Trophoblast cell (in vitro differentiated cells and primary cell): ENCODE measurements at places on chromosomes 13 and 19.

GRCh38 chr13:50152655-50153309 lies 137.5 kb downstream of the KCNRG start:
- no peak overlapping the region for H3K4me3 ChIP-seq
- no peak overlapping the region for H3K27ac ChIP-seq

DNA sequence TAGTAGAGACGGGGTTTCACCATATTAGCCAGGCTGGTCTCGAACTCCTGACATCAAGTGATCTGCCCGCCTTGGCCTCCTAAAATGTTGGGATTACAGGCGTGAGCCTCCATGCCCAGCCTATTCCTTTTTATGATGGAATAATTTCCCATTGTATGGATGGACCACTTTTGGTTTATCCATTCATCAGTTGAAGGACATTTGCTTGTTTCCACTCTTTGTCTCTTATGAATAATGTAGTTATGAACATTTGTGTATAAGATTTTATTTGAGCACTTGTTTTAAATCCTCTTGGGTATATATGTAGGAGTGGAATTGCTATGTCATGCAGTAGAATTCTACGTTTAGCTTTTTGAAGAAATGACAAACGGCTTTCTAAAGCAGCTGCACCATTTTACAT lies 23.3 kb downstream of the FBXO27 start:
- no peak overlapping the region for H3K4me3 ChIP-seq
- no peak for DNase-seq

DNA sequence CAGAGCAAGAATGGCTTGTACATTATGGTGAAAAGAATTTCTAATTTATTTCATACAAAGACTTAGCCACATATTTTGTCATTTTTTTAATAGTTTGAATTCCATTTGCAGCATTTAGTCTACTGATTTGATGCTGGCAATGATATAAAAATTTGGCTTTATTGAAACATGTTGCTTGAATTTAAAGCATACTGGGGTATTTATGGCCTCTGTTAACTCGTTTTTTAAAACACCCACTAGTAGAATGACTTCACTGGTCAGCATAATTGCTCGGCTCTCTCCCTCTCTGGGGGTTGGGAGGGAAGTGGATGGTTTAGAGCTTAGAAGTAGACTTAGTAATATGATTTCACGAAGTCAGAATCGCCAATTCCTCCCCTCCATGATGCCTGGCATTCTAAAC lies 354.9 kb upstream of the HTR2A start:
- no peak overlapping the region for H3K27ac ChIP-seq
- H3K4me1 ChIP-seq, result no peaks in the 10 kb centered on the region
- no peaks in the 10 kb centered on the region for H3K36me3 ChIP-seq
- H3K4me3 ChIP-seq, result no peak overlapping the region

GRCh38 chr19:1847684-1848398 lies 442 bp downstream of the REXO1 start:
- H3K27ac ChIP-seq, result peak overlapping the region; percentile 100
- no peak for DNase-seq
- no peaks in the 10 kb centered on the region for H3K27me3 ChIP-seq
- peaks cover 7% of the 10 kb centered on the region for H3K4me1 ChIP-seq
- peak overlapping the region; percentile 96 for H3K4me3 ChIP-seq
- peaks cover 11% of the 10 kb centered on the region for H3K36me3 ChIP-seq

DNA sequence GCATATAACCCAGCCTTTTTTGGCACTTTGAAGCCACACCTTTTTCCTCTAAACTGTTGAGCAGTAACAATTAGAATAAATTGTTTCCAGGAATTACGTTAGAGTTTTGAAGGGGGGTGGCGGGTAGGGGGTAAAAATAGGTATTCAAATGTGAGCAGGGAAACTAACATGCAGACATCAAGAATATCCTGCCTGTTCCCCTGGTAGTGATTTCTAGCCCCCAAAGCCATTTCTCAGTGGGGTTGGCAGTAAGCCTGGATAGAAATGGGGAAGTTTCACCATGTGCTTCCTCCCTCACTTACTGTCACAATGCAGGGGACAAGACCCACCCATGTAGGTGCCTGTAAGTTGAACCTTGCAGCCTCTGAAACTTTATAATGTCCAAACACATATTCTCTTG lies 3.8 kb downstream of the DOCK9 start:
- peaks cover 35% of the 10 kb centered on the region for H3K4me1 ChIP-seq
- H3K4me3 ChIP-seq, result no peak overlapping the region
- no peak overlapping the region for H3K27ac ChIP-seq
- DNase-seq, result no peak
- no peaks in the 10 kb centered on the region for H3K36me3 ChIP-seq
- H3K27me3 ChIP-seq, result no peaks in the 10 kb centered on the region

- H3K27ac ChIP-seq, result no peak overlapping the region
- no peak overlapping the region for H3K4me3 ChIP-seq
- H3K36me3 ChIP-seq, result no peaks in the 10 kb centered on the region
- no peaks in the 10 kb centered on the region for H3K4me1 ChIP-seq
- H3K27me3 ChIP-seq, result no peaks in the 10 kb centered on the region
Measured at GRCh38 chr13:70191034-70191433, 82.8 kb upstream of the KLHL1 start.

- H3K27ac ChIP-seq, result no peak overlapping the region
- H3K36me3 ChIP-seq, result no peaks in the 10 kb centered on the region
- peaks cover 9% of the 10 kb centered on the region for H3K4me1 ChIP-seq
- peaks cover 52% of the 10 kb centered on the region for H3K27me3 ChIP-seq
- no peak overlapping the region for H3K4me3 ChIP-seq
Measured at GRCh38 chr19:17950310-17951156, 16.4 kb upstream of the KCNN1 start.

DNA sequence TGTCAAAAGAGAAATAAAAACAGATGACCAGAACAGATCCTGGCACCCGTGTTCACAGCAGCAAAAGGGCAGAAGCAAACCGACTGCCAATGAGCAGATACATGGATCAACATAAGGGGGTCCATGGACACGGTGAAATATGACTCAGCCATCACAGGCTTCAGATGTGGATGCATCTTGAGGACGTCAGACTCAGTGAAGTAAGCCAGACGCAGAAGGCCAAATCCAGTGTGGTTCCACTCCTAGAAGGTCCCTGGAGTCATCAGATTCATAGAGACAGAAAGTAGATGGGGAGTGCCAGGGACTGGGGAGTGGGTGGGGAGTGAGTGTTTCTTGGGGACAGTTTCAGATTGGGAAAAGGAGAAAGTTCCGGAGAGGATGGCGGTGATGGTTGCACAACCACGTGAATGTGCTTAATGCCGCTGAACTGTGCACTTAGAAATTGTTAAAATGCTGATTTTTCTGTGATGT lies 28.8 kb upstream of the SEMA6B start:
- no peak overlapping the region for H3K4me3 ChIP-seq
- peak; percentile 50 for DNase-seq
- peaks cover 4% of the 10 kb centered on the region for H3K4me1 ChIP-seq

DNA sequence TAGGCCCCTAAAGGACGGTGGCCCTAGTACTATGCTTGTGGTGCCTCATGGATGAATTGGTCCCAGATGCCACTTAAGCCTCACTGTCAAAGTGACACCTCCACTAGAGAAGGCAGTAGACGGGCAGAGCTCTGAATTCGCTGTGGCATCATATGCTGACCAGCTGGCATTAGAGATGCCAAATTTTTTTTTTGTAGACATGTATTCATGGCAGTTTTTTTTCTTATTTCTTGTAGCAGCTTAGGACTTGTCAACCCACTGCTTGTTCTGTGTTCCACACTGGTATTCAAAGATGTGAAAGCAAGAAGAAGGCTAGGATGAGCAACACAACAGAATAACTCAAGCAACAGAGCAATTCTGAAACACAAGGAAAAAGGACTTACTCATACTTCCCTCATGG lies 212.5 kb downstream of the DLEU7 start:
- no peaks in the 10 kb centered on the region for H3K27me3 ChIP-seq
- H3K36me3 ChIP-seq, result no peaks in the 10 kb centered on the region
- H3K4me1 ChIP-seq, result peaks cover under 1% of the 10 kb centered on the region
- no peak for DNase-seq
- H3K27ac ChIP-seq, result no peak overlapping the region
- no peak overlapping the region for H3K4me3 ChIP-seq

- no peak overlapping the region for H3K4me3 ChIP-seq
- H3K36me3 ChIP-seq, result no peaks in the 10 kb centered on the region
- no peak overlapping the region for H3K27ac ChIP-seq
- H3K4me1 ChIP-seq, result no peaks in the 10 kb centered on the region
Measured at GRCh38 chr13:21517576-21517975, 58.5 kb upstream of the ZDHHC20 start.

- no peak overlapping the region for H3K4me3 ChIP-seq
- no peak overlapping the region for H3K27ac ChIP-seq
- H3K27me3 ChIP-seq, result no peaks in the 10 kb centered on the region
- no peaks in the 10 kb centered on the region for H3K36me3 ChIP-seq
- no peak for DNase-seq
- H3K4me1 ChIP-seq, result no peaks in the 10 kb centered on the region
Measured at GRCh38 chr13:54175466-54175865, 1146.9 kb downstream of the OLFM4 start.

- H3K36me3 ChIP-seq, result no peaks in the 10 kb centered on the region
- no peak overlapping the region for H3K4me3 ChIP-seq
- DNase-seq, result peak; percentile 43
- no peaks in the 10 kb centered on the region for H3K27me3 ChIP-seq
Measured at GRCh38 chr13:40503966-40504591, 162.4 kb downstream of the FOXO1 start.

DNA sequence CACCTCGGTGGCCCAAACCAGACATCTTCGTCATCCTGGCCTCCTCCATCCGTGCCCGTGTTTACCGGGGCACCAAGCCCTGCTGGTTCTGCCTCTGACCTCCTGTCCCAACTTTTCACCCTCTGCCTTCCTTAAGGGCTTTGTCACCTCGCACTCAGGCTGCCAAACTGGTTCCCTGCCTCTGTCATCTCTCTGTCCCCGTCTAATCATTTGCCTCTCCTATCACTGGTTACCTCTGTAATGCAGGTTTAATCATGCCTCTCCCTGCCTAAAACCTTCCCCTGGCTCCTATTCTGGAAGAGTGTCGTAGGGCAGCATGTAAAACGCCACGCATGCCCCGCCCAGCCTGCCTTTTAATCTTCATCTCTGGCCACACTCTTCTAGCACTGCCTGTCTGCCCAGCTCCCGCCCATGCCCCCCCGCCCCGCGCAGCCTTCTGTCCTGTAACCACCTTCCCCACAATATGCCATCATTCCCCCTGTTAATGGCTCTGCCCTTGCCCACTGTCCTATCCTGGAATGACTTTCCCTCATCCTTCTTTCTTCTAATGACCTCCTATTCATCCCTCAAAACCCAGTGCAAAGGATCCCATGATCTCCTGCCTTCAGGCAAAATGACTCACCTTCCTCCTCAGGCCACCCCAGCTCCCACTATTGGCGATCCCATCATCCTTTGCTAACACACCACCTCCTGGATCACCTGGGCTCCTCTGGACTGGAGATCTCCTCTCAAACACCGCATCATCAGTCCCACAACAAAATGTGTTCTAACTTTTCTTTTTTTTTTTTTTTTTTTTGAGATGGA lies 66.7 kb downstream of the PEX11G start:
- H3K27ac ChIP-seq, result peak overlapping the region; percentile 25
- H3K4me1 ChIP-seq, result peaks cover 44% of the 10 kb centered on the region
- peaks cover 12% of the 10 kb centered on the region for H3K36me3 ChIP-seq
- no peaks in the 10 kb centered on the region for H3K27me3 ChIP-seq
- no peak overlapping the region for H3K4me3 ChIP-seq
- DNase-seq, result peak; percentile 85

GRCh38 chr13:92413452-92413851 lies 813.2 kb upstream of the GPC6 start:
- no peaks in the 10 kb centered on the region for H3K36me3 ChIP-seq
- no peak for DNase-seq
- no peaks in the 10 kb centered on the region for H3K27me3 ChIP-seq
- H3K27ac ChIP-seq, result no peak overlapping the region
- no peaks in the 10 kb centered on the region for H3K4me1 ChIP-seq

DNA sequence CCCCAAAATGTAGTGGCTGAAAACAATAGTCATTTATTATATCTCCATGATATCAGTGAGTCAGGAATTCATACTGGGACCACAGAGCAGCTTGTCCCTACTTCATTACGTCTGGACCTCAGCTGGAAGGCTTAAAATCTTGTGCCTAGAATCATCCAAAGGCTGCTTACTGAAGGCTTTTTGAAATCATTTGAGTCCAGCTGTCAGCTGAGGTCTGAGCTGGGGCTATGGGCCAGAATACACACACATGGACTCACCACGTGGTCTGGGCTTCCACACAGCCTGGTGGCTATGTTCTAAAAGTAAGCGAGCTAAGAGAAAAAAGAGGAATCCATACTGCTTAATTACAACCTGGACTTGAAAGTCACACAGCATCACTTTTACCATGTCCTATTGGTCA lies 209.2 kb downstream of the KCTD12 start:
- no peaks in the 10 kb centered on the region for H3K36me3 ChIP-seq
- H3K4me1 ChIP-seq, result peaks cover 2% of the 10 kb centered on the region
- DNase-seq, result no peak
- no peak overlapping the region for H3K4me3 ChIP-seq
